ENCODE measurements at places on chromosomes 12 and 14.

GRCh38 chr12:86249851-86250250 lies 6.3 kb downstream of the MGAT4C start:
- no peak for DNase-seq

DNA sequence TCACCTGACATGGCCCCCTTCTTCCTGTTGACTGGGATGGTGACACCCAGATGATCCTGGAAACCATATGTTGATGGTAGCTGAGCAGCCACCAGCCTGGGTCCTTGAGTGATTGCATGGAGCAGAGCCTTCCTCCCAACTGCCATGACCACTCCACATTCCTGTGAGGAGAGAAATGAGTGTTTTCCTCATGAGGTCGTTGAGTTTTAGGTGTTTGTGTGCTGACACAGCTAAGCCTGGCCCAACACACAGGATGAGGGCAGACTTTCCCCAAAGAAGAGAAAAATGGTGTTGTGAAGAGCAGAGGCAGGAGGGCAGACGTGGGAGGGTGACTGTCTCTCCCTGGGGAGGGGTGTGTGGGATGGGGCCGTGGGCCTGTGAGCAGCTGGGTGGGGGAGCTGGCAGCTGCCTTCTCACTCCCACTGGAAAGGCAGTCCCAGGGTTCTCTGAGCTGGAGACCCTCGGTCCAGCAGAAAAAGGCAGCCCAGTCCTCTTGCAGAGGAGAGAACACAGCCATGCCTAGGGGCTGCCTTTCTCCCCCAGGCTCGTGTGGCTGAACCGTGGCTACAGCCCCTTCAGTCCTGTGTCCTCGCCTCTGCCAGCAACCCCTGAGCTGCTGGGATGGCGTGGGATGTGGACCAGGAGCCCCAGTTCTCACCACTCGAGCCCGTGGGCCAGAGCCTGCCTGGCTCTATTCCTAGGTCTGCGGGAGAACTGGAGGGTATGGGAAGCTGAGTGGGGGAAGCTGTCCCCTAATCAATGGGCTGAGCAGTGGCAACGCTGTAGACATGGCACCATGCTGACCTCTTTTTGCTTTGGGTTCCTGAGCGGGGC lies 257.0 kb downstream of the ADGRD1 start:
- DNase-seq: no peak

GRCh38 chr12:63038713-63039100 lies 103.8 kb upstream of the PPM1H start:
- no peak for DNase-seq

GRCh38 chr12:4118017-4118510 lies 155.5 kb upstream of the CCND2 start:
- peak; percentile 49 for DNase-seq

- DNase-seq: no peak
These were observed 3.0 kb upstream of the SLC38A1 start for GRCh38 chr12:46271863-46272262.

GRCh38 chr14:80456209-80456608 lies 244.9 kb upstream of the DIO2 start:
- DNase-seq: peak; percentile 52

DNA sequence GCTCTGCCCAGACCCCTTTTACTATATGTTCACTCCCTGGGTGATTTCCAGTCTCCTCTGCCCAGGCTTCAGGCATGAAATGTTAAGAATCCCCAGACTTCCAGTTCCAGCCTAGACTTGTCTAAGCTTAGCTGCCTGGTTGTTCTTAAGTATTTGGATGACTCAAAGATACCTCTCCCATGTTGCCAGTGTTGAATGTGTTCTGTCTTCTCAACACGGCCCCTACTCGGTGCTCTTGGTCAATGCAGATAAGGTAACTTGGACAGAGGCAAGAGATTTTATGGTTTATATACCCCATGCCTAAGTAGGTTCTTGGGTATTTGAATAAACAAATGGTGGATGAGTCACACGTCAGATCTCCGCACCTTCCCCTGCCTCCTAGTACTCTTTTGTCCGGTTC lies 13.6 kb downstream of the PIWIL1 start:
- DNase-seq: no peak

DNA sequence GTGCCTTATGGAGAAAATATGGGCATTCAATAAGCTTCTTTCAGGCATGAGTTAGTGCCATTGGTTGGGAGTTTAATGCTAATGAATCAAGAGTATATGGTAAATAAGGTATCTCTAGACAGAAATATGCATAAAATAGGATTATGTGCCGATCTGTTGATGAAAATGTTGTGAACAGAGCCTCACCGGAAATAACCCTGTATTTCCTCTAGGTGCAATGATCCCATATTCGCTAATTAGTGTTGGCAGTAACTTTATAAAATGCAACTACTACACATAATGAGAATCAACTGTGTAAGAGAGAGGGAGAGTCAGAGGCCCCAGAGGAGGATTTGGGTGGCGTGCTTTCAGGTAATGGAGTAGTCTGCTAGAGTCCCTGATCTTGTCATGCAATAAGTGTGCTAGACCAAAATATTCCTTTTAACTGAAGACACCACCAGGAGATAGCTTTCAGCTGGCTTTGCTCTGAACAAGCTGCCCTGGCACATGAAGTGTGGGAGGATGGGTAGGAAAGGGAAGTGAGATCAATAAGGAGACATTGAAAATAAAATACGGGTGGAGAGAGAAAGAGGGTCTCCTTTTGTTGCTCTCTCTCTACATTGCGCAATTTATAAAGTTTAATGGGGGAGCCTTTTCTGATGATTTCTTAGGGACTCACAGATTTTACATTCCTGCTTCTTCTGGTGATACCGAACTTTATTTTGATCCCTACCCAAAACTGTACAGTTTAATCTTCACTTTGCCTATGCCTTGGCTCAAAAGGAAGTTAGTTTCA lies 68.6 kb upstream of the PLXNC1 start:
- DNase-seq: no peak

DNA sequence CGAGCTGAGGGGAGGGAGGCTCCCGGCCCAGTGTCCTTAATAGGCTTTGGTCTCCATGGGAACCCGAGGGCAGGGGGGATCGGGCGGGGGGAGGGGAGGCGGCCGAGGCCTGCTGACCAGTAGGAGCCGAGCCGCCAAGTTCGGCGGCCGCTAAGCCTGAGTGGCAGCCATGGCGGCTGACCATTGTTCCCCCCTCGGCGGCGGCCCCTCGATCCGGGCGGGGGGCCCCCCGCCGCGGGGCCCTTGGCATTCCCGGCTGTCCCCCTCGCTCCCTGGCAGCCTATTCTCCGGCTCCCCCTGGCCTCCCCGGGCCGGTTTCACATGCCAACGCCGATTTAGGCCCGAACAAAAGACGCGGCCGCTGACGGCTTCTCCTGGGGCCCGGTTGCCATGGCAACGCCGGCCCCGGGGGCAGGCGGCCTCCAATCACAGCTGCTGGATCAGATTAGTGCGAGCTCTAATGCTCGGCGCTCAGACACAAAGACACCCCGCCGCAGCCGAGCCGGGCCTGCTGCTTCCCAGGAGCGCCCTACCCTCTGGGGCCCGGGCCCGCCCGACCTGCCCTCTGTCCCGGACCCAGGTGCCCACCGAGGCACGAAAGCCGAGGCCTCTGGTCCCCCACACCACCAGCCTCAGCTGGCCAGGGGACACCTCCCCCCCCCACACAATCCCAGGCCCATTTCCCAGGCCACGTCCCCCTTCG lies 7.3 kb downstream of the MSI1 start:
- peak; percentile 61 for DNase-seq

DNA sequence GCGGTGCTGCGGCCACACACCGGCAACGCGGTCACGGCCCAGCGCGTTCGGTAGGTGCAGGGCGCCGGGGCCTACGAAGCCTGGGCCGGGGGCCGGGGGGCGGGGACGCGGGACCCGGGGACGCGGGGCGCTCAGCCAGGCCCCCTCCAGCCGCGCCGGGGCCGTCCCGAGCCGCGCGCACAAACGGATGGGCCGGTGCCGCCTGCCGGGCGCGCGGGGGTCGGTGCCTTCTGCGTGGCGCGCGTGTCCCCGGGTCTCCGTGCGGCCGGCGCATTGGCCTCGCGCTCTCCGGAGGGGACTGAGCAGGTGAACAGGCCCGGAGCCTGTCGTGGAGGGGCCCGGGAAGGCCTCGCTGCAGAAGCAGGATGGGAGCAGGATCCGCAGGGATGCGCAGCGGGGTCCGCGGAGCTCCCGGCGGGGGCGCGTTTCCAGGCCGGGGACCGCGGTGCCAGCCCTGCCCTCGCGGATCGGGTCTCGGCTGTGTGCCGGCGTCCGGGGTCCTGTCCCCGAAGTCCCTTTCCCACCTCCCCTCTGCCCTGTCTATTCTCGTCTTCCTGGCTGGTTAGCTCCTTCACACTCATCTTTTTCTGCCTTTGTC lies 421 bp downstream of the GLT1D1 start:
- no peak for DNase-seq

GRCh38 chr14:95026851-95027463 lies 130.4 kb downstream of the DICER1 start:
- DNase-seq: no peak

- DNase-seq: peak; percentile 32
These were observed 37.5 kb downstream of the EAPP start for GRCh38 chr14:34502001-34502400.

GRCh38 chr14:106417224-106418049 lies 891.1 kb downstream of the TMEM121 start:
- DNase-seq: no peak

GRCh38 chr12:49109641-49110463 lies 795 bp downstream of the LMBR1L start:
- no peak for DNase-seq

GRCh38 chr12:75389061-75389460 lies 1.8 kb upstream of the GLIPR1L2 start:
- peak; percentile 81 for DNase-seq

GRCh38 chr14:62003701-62004100 lies 241.5 kb downstream of the SNAPC1 start:
- DNase-seq: no peak

DNA sequence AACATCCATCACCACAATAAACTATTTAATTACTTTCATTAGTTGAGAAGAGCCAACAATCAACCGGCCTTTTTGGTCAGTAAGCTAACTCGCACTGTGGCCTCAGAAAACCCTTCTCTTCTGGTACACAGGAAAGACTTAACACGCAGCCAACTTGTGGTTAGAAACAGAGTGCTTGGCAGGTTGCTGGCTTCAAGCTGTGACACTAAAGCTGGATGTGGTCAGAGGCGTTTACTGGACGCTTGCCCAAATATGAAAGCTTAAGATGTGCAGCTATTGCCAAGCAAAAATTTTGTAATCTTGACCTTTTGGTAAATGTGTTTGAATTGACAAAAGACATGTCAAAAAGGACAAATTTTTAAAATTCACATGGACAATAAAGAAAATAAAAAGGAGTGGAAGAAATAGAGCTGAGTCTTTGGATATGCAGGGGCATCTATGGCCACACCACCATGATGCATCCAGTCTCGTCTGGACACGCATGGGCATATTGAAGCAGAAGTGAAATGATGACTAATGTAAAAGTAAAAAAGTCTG lies 2.6 kb upstream of the KLRK1 start:
- DNase-seq: peak; percentile 86

DNA sequence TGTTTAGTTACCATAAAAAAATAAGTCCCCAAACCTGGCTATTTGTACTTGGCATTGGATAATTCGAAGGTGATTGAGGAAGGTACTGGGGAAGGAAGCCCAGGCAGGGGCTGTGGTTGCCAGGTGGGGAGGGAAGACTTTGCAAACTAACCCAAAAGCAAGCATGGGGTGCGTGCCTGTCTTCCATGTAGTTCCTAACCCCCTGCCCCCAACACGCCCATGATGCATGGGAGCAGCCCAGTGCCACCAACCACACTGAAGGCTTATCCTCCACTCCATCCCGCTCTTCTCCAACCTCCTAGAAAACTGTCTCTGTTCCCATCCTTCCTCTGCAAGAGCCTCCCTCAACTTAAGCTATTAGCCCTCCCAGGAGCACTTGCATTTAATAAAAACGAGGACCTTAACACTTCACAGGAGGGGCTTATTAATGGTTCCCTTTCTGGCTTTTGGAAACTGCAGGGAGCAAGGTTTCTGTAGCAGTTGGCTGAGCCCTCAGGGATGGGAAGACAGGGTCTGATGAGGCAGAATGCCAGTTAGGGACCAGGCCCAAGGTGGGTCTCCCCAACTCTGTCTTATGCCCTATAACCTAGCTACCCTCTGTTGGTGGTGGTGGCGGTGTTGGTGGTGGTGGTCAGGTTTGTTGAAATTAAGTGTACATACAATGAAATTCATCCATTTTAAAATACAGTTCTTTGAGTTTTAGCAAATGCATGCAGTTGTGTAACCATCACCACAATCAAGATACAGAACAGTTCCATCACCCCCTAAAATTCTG lies 96.0 kb downstream of the ZFP36L1 start:
- DNase-seq: no peak

- peak; percentile 22 for DNase-seq
These were observed 40.4 kb downstream of the CAPS2 start for GRCh38 chr12:75289753-75290152.

DNA sequence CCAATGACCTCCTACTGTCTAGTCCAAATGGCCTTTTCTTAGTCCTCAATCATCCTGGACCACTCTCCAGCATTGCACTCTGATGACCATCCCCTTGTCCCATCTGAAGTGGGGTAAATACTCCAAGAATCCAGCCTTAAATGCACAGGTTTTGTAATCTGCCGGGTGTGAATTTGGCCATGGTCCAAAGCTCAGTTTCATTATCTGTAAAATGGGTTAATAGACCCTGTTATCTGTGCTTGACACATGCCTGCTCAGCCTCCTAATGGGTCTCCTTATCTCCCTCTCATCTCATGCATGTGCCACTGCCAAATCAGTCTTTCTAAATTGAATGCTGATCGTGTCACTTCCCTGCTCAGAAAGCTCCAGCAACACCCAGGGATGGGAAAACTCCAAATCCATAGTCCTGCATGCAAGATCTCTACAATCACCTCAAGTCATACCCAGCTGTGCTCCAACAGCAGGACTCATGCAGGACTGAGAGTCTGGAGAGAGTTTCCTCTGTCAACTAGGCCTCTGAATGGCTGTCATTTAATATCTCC lies 22.3 kb downstream of the LGR5 start:
- no peak for DNase-seq

DNA sequence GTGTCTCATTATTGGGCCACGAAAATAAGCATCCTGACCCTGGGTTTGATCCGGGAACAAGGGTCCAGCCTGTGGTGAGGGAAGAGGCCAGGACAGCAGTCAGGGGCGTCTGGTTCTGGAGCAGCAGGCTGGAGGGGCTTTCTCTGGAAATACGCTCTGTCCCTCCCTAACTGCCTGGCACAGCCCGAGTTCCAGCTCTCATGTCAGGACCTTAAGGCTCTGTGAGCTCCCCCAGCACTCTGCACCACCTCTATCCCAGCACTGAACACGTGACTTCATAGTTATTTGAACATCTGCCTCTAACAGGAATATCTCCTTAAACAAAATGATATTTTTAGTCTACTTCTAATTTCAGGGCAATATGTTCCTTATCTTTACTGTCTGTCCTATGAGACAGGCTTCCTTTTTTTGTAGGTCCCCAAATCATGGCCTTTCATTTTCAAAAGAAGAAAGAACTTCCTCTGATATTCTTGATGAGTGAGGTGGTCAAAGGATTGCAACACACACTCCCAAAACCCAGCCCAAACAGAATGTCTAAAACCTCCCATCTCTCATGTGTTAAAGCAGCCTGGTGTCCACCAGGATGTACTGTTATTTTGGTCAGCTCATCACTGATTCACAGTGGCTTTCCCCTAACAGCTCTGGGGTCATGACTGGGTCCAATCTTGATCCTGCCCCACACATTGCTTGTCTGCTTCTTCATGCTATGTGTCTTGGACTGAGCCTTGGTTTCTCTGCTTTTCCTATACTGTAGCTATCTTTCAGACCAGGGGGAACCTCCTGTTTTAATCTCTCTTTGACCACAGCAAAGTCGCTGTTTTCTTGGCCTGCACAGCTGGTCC lies 9.7 kb downstream of the AQP6 start:
- DNase-seq: peak; percentile 39

Measured in EH (cell line).